ENCODE measurements at places on chromosomes 6 and 20. TPM values are rescaled to one million over a fixed set of nuclear protein-coding genes. Genes with fewer than 3 reads are reported as not detected.
A peak's percentile ranks its signal among the peaks of the same experiment; 100 is the strongest.

Gene CD93
- polyA plus RNA-seq: 0.01 TPM

Gene PRSS16
- polyA plus RNA-seq: 0.15 TPM

Gene OVOL2
- polyA plus RNA-seq: not detected

Gene KHDC1
- 7.0 TPM for polyA plus RNA-seq

Gene GRM1
- polyA plus RNA-seq: 0.03 TPM

GRCh38 chr6:165060720-165061119 is 248.7 kb downstream of the C6orf118 start:
- DNase-seq: peak; percentile 55
- no peaks in the 10 kb centered on the region for H3K36me3 ChIP-seq
- no peaks in the 10 kb centered on the region for H3K27me3 ChIP-seq
- H3K4me3 ChIP-seq: no peak overlapping the region
- no peaks in the 10 kb centered on the region for H3K4me1 ChIP-seq
- H3K27ac ChIP-seq: no peak overlapping the region

- no peak for DNase-seq
- no peaks in the 10 kb centered on the region for H3K36me3 ChIP-seq
- H3K27ac ChIP-seq: no peak overlapping the region
- H3K4me1 ChIP-seq: no peaks in the 10 kb centered on the region
- no peaks in the 10 kb centered on the region for H3K27me3 ChIP-seq
Measured at GRCh38 chr6:122673343-122673961, 63.2 kb downstream of the PKIB start.

DNA sequence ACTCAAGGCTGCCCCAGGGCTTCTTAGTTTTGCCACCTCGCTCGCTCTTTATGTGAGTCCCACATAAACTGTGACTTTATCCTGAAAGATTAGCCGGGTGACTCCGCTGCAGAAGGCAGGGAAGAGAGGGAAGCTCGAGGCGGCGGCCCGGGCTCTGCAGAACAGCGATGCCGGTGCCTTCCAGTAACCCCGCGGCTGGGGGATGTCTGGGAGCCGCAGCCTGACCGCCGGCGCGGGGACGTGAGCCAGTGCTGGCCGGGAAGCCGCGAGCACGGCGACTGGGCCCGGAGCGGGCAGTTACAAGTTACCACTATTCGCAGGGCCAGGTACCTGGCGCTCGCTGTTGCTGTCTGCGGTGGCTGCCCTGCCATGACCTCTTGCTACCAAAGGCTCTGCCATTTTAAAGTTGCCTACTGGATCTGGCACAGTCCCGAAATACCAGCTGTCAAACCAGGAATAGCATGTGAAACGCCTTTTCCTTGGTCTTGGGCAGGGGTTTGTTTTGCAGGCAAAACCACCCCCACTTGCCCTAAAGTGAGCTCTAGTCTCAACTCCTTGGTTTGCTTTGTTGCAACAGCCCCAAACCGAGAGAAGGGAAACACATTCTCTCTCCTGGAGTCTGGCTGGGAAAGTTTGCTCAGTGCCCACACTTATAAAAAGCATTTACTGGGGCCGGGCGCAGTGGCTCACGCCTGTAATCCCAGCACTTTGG is 124.0 kb upstream of the SLC2A12 start:
- peak overlapping the region; percentile 90 for H3K27ac ChIP-seq
- no peaks in the 10 kb centered on the region for H3K27me3 ChIP-seq
- peak overlapping the region; percentile 61 for H3K4me3 ChIP-seq
- peak; percentile 48 for DNase-seq

Data from fibroblast of lung (primary cell).